Lower leg skin (tissue), 4 donors: ENCODE measurements at places on chromosomes 6 and 20.

- DNase-seq = no peak
Observed at GRCh38 chr20:35319871-35320197, 27.6 kb upstream of the FAM83C start.

DNA sequence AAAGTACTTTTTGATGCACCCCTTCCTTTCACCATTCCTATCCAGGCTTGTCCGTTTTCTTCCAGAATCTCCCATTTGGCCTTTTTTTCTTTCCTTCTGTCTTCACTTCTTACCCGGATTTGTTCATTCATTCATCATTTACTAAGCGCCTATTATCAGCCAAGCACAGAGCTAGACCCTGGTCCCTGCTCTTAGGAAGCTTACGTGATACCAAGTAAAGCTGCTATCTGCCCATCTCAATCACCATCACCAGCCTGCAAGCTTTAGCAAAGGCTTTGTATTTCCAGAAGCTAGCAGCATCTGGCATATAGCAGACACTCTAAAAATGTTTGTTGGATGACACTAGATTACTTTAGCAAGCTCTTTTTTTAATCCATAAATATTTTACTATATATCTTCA lies 4.8 kb downstream of the NDRG3 start:
- DNase-seq = no peak

- DNase-seq = no peak
Observed at GRCh38 chr20:48129345-48129942, 344.2 kb upstream of the SULF2 start.

GRCh38 chr6:112291161-112291762 lies 36.9 kb upstream of the LAMA4 start:
- no peak for DNase-seq

GRCh38 chr6:156686301-156686994 lies 90.7 kb upstream of the ARID1B start:
- no peak for DNase-seq

DNA sequence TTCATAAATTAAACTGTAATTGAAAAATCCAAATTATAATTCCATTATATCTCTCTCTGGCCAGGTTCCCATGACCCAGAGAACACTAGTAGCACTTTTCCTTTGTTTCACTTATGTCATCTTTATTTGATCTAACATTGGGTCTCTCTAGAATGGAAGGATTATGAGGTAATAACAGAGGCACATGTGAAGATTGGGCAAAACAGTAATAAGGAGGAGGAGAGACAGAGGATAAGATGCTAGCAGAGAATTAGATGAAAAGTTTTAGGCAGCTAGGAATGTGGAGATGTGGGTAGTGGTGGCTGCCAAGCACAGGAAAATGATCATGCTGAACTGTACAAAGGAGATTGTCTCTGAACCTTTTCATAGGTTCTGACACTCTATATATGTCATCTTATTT lies 3.3 kb downstream of the TAB2 start:
- DNase-seq = no peak

DNA sequence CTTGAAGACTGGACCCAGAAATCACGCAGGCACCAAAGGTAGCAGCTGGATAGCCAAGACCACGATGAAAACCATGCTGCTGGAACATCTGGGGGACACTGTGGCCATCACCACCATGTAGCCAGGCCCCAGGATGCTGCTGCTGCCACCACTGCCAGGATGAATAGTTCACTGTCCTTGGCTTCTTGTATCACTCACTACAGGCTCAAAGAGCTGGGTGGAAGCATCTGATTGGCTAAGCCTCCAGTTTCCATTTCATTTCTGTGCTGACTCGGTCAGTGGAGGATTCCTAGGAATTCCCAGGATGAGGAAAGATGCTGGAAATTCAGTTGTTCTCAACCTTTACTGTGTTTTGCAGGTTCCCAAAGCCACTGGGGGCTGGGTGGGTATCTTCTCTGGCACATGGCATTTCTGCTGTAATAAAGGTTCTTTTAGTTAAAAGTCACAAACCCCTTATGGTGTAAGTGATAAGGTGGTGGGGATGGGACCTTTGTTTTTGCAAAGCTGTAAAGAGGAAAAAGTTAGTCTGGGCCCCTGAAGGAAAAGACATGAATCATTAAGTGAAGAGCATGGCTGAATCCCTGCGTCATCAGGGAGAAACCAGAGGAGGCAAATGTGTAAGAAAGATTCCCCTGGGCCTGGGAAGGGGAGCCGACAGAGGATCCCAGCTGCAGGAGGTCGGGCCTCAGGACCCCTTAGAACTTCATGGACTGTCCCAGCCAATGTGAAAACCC lies 75.6 kb upstream of the RNF24 start:
- DNase-seq = no peak

GRCh38 chr6:168968228-168968627 lies 285.4 kb downstream of the THBS2 start:
- DNase-seq = peak; percentile 82
